Right atrium auricular region (tissue), 2 donors: ENCODE measurements at places on chromosomes 13 and 19.

DNA sequence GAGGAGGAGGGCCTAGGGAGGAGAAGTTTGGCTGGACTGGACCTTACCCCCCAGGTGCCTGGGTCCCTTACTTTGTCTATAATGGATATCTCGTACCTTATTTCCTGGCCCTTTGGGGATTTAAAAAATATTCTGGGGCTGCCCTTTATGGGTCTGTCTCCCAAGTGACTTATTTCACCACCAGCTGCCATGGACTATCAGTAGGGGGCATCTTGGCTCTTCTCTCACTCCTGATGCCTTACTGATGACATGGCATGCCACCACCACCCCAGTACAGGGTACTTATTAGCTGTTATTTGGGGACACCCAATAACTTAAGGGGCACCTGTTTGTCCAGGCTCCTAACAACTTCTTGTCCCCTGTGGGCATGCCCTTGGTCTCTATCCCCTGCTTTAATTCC is 38.0 kb downstream of the NFIX start:
- DNase-seq = no peak

- DNase-seq = no peak
Observed at GRCh38 chr19:17757125-17757524, 5.8 kb downstream of the FCHO1 start.

DNA sequence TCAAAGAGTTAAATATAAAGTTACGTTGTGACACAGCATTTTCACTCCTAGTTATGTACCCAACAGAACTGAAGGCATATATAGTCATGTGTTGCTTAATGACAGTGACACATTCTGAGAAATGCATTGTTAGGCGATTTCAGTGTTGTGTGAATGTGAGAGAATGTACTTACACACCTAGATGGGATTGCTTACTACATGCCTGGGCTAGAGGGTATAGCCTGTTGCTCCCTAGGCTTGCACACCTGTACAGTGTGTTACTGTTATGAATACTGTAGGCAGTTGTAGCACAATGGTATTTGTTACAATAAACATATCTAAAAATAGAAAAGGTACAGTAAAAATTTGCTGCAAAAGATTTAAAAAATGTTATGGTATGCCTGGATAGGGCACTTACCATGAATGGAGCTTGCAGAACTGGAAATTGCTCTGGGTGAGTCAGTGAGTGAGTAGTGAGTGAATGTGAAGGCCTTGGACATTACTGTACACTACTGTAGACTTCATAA is 89.2 kb downstream of the DHRS12 start:
- DNase-seq = no peak

DNA sequence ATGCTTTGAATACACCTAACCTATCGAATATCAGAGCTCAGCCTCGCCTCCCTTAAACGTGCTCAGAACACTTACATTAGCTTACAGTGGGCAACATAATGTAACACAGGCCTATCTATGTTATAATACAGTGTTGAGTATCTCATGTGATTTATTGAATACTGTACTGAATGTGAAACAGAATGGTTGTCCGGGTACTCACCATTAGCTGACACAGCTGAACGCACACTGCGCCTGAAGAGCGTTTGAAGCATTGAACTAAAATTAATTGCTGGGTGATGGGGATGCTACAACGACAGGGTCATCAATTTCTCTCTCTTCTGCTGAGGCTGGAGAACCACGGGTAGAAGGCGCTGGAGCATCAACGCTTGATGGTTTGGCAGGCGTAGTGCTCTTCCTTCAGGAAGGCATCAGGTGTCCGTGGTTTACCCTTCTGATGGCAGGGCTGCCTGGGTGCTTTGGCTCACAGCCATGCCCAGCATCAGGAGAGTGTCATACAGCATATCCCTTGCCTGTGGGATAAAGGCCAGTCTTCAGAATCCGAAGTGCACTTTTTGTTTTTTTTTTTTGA is 46.9 kb upstream of the UBE2L5 start:
- DNase-seq = no peak

GRCh38 chr13:52428295-52428694 is 22.1 kb downstream of the VPS36 start:
- DNase-seq = no peak

- DNase-seq = no peak
Observed at GRCh38 chr19:30539315-30539714, 167.1 kb downstream of the ZNF536 start.

DNA sequence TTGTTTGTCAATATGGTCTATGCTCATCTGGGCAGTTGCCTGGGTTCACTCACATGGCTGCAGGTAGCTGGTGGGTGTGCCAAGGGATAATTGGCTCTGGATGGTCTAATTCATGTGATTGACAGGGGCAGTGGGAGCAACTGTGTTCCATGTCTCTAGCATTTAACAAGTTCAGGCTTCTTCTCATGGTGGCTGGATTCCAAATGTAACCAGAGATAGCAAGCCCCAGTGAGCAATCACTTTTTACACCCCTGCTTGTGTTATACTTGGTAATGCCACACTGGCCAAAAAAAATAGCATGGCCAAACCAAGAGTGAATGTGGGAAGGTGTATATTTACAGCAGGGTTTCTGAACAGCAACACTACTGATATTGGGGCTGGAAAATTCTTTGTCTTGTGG is 89.6 kb upstream of the TNFSF11 start:
- DNase-seq = no peak

DNA sequence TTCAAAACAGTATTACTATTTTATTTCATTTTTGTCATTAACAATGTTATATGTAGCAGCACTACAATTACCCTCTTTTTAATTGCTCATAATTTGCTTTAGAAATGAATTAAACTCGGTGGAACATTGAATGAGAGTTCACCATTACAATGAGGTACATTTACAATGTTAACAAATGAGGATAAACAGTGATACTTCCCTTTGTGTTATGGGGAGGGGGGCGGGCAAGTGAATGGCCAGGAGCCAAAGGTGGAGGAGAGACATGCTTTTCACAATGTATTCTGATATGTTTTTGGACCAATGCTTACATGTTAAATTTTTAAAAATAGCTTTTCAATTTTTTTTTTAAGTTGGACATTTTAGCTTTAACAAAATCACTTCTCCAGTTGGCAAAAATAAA is 34.2 kb downstream of the NALCN start:
- DNase-seq = no peak

GRCh38 chr13:35712907-35713761 is 236.6 kb upstream of the MAB21L1 start:
- no peak for DNase-seq

GRCh38 chr19:6668691-6669090 is 1.3 kb downstream of the TNFSF14 start:
- DNase-seq = no peak

DNA sequence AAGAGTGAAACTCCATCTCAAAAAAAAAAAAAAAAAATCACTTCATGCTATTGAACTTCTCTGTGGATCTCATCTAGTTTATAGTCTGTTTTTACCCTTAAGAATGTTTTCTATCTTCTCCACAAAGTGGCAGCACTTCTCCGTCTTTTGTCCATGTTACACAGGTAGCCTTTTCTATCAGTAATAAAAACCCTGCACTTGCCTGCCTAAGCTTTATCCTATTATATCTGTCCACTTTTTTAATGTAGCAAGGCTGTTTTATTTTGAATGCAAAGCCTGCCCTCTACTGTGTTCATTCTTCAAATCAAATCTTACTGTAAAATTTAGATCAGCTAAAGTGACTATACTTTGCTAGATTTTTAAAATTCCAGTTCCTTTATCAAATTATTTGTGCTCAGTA is 124.0 kb downstream of the STOML3 start:
- DNase-seq = no peak

- peak; percentile 96 for DNase-seq
Observed at GRCh38 chr19:10388957-10389356, 8.6 kb upstream of the TYK2 start.

GRCh38 chr13:87274209-87274819 is 396.9 kb upstream of the SLITRK5 start:
- DNase-seq = no peak

- no peak for DNase-seq
Observed at GRCh38 chr13:37270226-37271001, 164.9 kb upstream of the CSNK1A1L start.

GRCh38 chr19:18205200-18205892 is 1.5 kb upstream of the RAB3A start:
- peak; percentile 87 for DNase-seq

- no peak for DNase-seq
Observed at GRCh38 chr13:71015021-71015420, 852.0 kb downstream of the DACH1 start.

DNA sequence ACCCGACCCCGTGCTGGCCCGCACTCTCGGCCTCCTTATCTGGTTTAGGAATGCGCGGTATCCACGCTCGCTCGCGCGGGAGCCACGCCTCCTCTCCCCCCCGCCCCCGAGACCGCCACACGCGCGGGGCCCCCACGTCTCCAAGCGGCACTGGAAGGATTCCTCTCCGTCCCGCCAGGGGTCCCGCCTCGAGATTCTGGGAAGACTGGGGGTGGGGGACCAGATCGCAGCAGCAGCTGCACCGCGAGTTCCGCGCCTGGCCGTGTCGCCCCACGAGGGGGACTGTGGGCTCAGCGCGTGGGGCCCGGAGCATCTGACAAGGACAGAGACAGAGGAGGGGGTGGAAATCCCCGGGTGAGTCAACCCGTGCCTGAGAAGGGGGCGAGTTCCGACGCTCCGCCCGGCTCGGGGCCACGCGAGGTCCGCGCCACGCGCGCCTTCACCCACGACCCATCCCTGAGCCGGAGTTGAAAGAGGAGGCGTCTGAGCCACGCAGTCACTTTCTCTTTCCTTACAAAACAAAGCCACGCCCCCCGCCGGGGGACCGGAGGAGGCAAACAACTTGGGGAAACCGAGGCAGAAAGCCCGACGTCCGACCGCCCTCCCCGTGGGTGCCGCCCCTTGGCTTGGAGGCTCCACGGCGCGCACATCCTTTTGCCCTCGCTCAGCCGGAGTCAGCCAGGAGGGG is 814 bp downstream of the S1PR2 start:
- DNase-seq = no peak

- no peak for DNase-seq
Observed at GRCh38 chr13:94196413-94196812, 283.1 kb downstream of the DCT start.

GRCh38 chr19:55694656-55695491 is 19.8 kb downstream of the EPN1 start:
- DNase-seq = no peak

DNA sequence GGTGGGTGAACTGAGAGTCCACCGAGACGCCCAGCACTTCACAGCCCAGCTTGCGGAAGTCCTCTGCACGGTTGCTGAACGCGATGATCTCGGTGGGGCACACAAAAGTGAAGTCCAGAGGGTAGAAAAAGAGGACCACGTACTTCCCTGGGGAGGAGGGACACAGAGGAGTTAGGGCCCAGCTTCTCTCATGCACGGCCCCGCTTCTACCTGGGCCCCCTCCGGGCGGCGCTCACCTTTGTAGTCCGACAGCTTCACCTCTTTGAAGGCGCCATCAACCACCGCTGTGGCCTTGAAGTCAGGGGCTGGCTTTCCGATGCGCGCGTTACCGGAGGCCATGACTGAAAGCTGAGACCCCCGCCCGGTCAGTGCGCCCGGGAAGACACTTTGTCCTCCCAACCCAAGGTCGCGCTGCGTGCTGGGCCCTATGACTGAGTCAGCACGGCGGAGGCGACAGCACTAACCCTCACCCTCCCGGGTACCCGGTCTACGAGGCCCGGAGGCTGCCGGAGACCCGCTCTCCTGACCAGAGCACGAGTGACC is 606 bp downstream of the PRDX2 start:
- no peak for DNase-seq

- no peak for DNase-seq
Observed at GRCh38 chr13:18212873-18213272, 968.8 kb downstream of the TUBA3C start.

DNA sequence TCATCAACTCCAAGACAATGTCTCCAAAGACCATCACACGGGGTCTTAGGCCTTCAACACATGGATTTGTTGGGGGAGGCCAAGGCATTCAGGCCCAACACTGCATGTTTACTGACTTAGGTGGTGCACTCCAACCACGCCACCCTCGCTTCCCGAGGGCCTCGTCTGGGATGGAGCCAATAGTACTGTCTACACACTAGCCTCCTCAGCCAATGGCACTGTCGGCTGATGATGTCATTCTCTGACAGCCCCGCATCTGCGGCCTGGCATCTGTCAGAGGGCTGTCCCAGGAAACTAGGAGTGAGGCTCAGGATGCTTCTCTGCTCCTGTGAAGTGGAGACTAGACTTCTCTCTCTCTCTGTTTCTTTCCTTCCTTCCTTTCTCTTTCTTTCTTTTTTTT is 96.6 kb downstream of the TEX26 start:
- no peak for DNase-seq

DNA sequence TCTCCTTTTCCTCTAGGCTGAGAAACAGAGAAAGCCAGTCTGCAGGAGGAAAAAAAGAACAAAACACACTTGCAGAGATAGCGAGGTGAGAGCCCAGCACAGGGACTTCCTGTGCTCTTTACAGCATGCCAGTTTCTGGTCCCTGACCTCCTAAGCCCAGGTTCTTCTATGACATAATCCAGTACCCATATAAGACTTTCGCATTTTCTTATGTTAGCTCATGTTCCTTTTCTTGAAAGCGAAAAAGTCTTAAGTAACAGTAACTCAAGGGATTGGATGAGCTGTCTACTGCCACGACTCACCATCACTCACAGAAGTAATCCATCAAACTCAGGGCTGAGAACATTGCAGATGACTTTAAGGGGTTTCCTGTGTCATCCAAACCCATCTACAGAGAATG is 17.4 kb downstream of the CCDC70 start:
- no peak for DNase-seq

DNA sequence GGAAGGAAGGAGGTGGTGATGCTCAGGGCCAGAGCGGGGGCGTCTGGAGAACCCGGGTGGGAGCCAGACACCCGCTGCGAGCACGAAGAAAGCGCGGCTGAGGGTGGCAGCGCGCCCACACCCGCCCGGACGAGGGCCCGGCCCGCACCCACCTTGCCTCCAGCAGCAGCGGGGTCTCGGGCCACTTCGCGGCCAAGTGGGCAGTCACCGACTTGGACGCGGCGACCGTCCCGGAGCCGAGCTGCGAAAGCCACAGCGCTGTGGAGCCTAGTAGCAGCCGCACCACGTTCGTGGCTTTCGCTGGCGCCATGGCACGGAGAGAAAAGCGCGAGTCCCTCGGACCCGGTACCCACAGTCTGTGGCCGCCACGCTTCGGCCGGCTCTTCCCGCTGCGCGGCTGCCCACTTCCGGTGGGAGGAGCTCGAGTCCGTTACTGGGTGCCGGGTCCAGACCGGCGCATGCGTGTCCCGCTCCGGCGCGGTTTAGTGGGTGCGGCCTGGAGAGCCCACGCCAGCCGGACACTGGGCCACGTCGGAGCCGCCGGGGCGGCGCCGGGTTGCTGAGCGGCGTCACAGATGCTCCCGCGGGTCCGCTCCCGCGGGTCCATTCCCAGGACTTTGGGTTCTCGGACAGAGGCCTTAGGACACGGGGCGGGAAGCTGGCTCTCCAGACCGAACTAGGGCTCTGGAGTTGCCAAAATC is at the start of gene UGGT2:
Gene UGGT2, minus strand, starts transcription at position 399 of the 701 bp plus-strand sequence. Its CDS starts 89 bp downstream, at position 310.
- peak; percentile 96 for DNase-seq

- no peak for DNase-seq
Observed at GRCh38 chr19:17843292-17843827, 4.4 kb downstream of the JAK3 start.

- no peak for DNase-seq
Observed at GRCh38 chr13:66347486-66348117, 882.5 kb downstream of the PCDH9 start.
